ENCODE measurements at places on chromosomes 16 and 17.

- no peak for DNase-seq
These were observed 719.7 kb upstream of the CDH8 start for GRCh38 chr16:62755938-62756337.

GRCh38 chr17:27456681-27457359 lies 572 bp downstream of the KSR1 start:
- no peak for DNase-seq

DNA sequence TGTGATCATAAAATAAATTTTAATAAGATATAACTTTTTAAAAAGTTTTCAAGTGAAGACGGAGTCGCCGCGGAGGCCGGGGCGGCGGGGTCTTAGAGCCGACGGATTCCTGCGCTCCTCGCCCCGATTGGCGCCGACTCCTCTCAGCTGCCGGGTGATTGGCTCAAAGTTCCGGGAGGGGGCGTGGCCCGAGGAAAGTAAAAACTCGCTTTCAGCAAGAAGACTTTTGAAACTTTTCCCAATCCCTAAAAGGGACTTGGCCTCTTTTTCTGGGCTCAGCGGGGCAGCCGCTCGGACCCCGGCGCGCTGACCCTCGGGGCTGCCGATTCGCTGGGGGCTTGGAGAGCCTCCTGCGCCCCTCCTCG lies at the start of gene FOXC2:
FOXC2 (plus strand) TSS at position 229 of the 365 bp plus-strand sequence. CDS start 507 bp downstream, outside the sequence.
- peak; percentile 91 for DNase-seq

DNA sequence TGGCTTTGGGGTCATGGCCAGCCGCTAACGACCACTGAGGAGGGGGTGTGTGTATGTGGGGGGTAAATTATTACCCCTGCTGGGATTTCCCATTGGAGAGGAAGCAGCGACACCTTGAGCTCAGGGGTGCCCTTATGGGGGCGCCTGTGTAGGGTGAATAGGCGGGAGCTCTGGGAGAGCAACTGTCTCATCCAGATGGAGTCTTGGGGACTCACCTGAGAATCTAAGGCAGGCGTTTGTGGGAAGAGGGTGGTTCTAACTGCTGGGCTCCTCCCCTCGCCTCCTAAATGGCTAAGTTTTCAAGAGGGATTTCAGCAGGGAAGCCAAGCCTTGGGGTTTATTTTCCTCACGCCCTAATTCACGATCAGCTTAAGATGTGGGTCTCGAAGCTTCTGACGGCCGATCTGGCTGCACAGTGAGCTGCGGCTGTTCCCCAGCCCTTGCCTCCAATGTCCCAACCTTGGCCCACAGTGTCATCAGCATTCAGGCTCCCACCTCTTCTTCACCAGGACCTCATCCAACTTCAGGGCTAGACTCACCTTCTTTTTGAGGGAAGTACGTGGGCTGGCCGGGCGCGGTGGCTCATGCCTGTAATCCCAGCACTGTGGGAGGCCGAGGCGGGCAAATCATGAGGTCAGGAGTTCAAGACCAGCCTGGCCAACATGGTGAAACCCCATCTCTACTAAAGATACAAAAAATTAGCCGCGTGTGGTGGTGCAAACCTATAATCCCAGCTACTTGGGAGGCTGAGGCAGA lies 136.9 kb upstream of the EEF2KMT start:
- DNase-seq: no peak

GRCh38 chr17:31171701-31172100 lies 76.9 kb downstream of the NF1 start:
- DNase-seq: no peak

DNA sequence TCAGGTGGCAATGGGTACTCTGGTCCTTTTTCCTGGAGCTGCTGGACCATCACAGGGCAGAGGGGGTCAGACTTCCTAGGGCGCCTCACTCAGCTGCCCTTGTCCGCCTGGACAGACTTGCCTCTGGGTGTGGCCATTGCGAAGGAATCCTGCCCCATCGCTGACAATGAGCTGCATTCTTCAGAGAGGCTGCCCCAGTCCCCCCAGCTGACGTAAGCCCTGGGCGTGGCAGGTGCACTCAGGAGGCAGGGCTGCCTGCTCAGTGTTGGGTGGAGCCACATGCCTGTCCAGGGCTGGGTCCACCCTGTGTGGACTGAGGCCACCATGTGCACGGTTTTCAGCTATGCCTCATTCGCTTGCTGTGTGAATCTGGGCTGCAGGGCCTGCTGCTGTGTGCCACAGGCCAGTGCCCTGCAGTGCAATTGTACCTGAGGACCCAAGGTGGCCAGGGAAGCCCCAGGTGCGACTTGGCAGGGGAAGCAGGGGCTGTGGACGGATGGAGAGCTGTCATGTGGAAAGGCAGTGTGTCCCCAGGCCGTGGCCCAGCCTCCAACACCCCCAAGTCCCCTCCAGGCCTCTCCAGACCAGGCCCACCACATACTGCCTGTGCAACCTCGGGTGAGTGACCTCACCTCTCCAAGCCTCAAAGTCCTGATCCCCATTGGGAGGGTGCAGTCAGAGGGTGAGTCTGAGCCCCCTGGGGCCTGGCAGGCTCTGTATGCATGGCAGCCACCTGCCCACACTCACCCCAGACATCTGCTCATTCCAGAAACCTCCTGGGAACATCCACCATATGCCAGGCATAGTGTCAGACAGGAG lies 14.0 kb upstream of the MPRIP start:
- peak; percentile 49 for DNase-seq

DNA sequence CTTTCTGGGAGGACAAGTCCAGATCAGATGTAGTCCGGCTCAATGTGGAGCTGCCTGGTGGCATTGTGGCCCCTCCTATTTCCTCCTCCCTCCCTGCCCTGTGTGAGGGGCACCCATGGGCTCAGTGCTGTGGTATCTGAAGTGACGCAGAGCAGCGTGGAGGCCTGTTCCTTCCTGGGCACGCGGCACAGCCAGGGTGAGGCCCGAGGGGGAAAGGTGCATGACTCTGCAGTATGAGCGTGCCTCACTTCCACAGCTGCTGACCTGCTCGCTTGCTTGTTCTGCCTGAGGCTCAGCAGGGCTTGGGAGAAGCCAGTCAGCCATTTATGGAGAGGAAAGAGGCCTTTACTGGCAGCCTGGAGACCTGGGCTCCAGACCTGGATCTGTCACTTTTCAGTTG lies 11.7 kb downstream of the TMEM238L start:
- no peak for DNase-seq

DNA sequence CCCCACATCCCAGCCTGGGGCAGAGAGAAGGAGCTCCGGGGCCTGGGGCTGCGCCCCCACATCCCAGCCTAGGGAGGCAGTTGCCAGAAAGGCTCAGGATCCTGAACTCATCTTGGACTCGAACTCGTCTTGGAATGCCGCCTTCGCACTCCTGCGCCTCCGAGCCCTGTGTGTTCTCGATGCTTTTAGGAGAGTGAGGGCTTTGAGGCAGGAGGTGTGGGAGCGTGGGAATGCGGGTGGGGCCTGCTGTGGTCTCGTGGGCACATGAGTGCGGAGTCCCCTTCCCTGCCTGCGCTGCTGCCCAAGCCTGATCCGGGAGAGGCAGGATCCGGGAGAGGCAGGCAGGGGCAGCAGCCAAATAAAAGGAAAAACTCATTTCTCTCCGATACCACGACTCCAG lies 1.2 kb downstream of the BHLHA9 start:
- DNase-seq: no peak

- DNase-seq: no peak
These were observed 84.2 kb downstream of the ZFHX3 start for GRCh38 chr16:72963533-72964315.

DNA sequence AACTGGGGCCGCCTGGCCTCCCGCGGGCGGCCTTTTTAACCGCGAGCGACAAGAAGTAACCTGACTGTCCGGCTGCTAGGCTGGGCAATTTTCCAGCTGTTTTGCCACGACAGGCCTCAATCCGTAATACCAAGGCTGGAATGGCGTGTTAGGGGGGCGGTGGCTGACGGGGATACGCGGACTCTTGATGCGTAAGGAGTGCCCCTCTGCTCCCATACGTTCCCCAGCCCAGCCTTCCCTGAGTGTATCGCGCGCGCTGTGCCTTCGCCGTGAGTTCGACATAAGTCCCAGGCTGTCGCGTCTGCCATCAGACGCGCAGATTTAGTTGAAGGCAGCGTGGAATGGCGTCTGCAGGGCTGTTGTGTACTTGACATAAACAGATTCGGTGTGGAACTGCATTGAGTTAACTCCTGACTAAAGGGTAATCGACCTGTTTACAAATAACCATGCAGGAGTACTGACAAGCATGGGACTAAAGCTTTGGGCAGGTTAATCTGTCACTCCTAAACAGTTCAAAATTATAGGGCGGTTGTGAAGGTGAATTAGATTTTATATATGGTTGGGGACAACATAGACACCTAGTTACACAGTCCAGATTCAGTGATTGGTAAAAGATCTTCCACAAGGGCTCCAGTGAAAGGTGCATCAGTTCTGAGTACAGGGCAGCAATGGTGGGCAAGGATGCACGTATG lies 16.6 kb upstream of the ERN1 start:
- peak; percentile 53 for DNase-seq

DNA sequence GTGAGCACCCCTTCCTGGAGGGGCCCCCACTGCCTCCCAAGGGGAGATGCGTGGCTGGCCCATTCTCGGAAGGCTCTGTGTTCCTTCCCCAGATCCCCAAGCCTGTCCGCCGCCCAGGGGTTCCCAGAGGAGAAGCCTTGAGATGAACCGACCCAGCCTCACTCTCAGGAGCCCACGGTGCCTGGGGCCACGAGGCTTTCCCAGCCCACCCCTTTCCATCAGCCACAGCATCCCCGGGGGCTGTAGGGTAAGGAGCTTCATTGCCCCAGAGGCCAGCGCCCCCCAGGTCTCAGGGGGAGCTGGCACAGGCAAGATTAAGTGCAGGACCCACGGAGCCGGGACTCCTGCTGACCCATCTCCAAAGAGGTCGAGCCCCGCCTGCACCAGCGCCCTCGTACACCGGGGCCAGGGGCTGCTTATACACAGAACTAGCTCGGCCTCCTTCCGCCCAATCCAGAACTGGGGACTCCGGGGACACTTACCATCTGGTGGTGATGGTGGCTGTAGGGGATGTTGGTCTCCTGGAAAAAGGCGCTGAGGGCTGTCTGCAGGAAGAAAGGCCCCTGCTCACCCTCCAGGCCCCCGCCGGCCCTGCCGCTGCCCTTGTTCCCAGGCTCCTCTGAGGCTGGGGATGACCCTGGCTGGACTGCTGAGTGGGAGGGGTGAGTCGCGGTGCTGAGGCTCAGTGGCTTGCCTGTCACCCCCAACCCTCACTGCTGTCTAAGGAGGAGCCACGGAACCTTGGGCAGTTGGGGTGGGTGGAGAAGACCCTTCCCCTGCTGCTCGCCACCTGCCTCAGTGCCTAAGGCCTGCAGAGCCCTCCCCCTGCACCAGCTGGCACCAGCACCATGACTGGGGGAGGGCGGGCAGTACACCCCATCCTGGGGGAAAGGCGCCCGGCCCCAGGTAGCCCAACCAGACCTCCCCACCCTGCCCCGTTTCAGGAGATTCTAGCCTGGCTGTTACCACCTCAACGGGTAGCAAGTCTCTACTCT lies 4.4 kb downstream of the UBALD1 start:
- no peak for DNase-seq

DNA sequence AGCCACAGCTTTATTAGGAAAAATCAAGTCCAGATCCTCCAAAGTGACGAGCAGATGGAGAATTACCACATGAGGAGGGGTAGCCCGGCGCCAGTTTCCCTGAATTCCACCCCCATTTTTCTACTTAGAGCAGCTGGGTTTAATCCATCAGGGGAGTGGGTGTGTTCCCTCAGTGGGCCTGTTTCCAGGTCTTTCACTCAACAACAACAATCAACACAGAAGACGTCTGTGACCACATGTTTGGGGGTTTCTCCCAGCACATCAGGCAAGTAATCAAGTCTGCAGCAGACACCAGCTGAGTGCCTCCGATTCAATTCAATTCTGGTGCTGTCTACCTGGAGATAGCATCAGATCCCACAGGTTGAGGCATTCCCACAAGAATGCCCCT lies 6.8 kb downstream of the SLC6A2 start:
- DNase-seq: no peak

DNA sequence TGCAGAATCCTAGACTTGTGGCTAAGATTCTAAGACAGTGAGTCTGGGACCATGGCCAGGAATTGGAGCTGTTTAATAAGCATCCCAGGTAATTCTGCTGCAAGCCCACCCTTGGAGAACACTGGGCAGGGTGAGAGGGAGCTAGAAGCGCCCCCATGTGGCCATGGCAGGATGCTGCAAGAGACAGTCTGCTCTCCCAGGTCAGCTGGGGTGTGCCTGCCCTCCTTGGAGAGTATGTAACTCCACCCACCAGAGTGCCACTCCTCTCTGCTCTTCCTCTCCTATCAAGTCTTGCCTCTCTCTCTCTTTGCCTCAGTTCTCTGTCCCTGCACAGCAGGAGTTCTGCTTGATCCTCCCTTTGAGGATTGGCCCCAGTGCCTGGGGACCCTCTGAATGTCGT lies 14.9 kb downstream of the RCVRN start:
- DNase-seq: no peak

- no peak for DNase-seq
These were observed 173.0 kb downstream of the CBLN1 start for GRCh38 chr16:49108611-49109010.

GRCh38 chr17:62626719-62627218 lies 701 bp upstream of the MRC2 start:
- peak; percentile 82 for DNase-seq

DNA sequence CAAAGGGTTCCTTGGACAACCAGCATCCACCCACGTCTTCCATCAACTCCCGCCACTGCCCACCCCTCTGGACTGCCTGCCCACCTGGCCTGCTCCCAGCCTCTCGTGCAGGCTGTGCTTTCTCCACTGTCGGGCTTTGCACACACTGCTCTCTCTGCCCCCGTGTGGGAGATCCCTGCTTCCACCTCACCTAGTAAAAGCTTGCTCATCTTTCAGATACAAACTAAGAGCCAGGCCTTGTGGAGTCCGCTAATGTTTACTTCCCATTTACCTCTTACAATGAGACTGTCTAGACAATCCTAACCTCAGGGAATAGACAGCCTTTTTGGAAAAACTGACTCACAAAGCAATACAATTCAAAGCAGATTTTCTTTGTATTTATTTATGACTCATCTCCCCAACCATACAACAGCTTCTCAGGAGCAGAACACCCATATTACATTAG lies 67.6 kb downstream of the USP31 start:
- peak; percentile 34 for DNase-seq

Data from skeletal muscle cell (primary cell).